ENCODE measurements at places on chromosomes 5 and 9. TPM values are rescaled to one million over a fixed set of nuclear protein-coding genes. Genes with fewer than 3 reads are reported as not detected.

Gene PCDHB8
- 20.8 TPM for total RNA-seq

Gene SNX18
- 120 TPM for total RNA-seq

Gene MARCOL
- not detected for total RNA-seq

Gene SHOC1
- not detected for total RNA-seq

Gene PNPLA7
- total RNA-seq = 1.1 TPM

Gene GPR150
- total RNA-seq = 0.57 TPM

Gene FNIP1
- total RNA-seq = 13.6 TPM

GRCh38 chr5:150271923-150272322 lies 17.6 kb downstream of the CAMK2A start:
- no peak for DNase-seq

- no peak for DNase-seq
Observed at GRCh38 chr5:153979028-153979783, 59.5 kb downstream of the FAM114A2 start.

DNA sequence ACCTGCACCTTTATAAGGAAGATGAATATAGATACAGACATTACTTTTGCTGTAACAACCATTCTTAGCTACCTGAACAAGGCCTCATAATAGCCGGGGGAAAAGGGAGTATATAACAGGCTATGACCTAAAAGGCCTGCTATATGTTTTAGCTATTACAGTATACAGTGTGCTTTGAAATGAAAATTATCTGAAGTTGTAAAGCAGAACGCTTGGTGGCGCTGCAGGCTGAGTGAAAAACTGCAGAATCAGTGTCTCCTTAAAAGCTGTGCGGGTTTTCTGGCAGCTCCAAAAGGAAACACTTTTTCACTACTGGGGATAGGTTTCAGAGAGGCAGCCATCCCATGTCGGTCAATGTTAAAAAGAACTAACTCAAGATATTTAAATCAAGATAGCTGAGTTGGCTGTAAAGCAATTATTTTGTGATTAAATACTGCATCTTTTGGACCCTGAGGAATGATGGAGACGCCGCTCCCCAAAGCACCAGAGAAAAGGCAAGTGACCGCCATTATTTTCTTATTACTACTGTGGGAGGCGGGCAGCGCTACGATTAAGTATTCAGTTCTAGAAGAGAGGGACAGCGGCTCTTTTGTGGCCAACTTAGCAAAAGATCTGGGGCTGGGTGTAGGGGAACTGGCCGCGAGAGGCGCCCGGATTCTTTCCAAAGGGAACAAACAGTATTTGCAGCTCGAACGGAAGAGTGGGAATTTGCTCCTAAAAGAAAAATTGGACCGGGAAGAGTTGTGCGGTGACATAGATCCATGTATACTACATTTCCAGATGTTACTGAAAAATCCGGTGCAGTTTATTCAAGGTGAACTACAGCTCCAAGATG lies 5.9 kb downstream of the PCDHB6 start:
- peak; percentile 7 for DNase-seq

DNA sequence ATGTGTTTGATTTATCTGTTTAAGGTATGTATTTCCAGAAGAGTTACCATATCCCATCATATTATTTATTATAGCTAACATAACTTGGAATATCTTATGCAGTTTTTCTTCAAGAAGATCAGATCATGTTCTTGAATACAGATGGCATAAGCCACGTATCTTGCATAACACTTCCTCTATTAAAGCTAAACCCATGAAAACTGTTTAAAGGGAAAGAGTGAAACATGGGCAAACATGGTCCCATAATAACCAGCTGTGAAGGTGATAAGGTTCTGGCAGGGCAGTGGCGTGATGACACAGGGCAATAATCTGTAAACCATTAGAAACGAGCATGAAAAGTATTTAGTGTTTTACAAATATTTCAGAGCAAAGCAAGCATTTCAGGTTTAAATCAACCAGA lies 34.2 kb downstream of the EFNA5 start:
- no peak for DNase-seq

GRCh38 chr9:123447934-123448646 lies 92.1 kb downstream of the CRB2 start:
- no peak for DNase-seq

- DNase-seq = no peak
Observed at GRCh38 chr9:121071370-121071755, 3.4 kb upstream of the CNTRL start.

- no peak for DNase-seq
Observed at GRCh38 chr5:122229551-122229950, 82.5 kb upstream of the SNCAIP start.

- no peak for DNase-seq
Observed at GRCh38 chr5:36606036-36606427, 374 bp upstream of the SLC1A3 start.

- DNase-seq = peak; percentile 19
Observed at GRCh38 chr5:36734422-36734821, 128.0 kb downstream of the SLC1A3 start.

GRCh38 chr9:13845460-13845859 lies 468.5 kb downstream of the NFIB start:
- no peak for DNase-seq

DNA sequence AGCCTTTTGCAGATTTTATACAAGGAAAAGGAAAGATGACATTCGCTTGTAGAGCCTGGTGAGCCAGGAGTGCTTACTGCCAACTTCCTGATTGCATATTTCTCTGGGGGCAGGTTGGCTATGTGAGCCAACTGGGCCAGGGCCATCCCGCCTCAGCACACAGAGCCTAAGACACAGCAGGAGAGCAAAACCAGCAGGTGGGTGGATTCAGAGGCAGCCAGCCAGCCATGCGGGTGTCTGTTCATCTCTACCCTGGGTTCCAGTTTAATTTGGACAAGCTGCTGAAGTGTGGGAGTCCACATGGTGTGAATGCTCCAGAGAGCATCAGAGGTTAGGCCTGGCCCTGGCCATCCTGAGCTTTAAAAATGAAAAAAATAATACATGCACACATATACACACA lies 291.4 kb downstream of the ARHGEF28 start:
- no peak for DNase-seq

DNA sequence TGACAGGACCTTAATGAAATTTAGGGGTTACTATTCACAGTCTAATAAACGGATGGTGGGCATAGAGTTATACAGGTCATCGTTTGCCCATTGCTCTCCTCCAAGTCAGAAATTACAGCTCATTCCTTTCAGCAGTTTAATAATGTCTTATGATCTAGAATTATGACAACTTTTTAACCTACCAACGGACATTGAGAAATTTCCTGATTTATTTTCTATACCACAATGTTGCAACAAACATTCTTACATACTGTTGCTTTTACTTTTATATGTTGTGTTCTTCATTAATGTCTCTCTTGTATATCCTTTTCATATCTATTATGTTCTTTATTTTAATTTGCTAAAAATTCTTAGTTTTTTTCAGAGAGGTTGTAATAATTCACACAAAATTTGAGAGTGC lies 152.8 kb upstream of the PRLR start:
- no peak for DNase-seq

GRCh38 chr5:119354537-119355243 lies 1.1 kb upstream of the TNFAIP8 start:
- DNase-seq = no peak

DNA sequence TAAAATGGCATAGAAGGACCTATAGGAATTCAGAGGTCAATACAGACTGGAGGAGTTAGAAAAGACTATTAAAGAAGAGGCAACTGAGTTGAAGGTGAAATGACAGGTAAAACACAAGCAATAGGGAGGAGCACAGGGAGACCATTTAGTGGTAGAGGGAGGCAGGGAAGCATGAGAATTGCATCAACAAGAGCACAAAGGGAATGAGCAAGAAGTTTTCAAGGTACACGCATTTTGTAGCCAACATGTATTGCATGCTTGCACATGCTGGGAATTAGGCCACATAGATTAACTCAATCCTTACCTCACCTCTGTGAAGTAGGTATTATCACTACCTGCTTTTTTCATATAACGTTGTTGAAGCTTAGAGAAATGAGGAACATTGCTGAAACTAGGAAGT lies 42.3 kb downstream of the PLPP1 start:
- no peak for DNase-seq

DNA sequence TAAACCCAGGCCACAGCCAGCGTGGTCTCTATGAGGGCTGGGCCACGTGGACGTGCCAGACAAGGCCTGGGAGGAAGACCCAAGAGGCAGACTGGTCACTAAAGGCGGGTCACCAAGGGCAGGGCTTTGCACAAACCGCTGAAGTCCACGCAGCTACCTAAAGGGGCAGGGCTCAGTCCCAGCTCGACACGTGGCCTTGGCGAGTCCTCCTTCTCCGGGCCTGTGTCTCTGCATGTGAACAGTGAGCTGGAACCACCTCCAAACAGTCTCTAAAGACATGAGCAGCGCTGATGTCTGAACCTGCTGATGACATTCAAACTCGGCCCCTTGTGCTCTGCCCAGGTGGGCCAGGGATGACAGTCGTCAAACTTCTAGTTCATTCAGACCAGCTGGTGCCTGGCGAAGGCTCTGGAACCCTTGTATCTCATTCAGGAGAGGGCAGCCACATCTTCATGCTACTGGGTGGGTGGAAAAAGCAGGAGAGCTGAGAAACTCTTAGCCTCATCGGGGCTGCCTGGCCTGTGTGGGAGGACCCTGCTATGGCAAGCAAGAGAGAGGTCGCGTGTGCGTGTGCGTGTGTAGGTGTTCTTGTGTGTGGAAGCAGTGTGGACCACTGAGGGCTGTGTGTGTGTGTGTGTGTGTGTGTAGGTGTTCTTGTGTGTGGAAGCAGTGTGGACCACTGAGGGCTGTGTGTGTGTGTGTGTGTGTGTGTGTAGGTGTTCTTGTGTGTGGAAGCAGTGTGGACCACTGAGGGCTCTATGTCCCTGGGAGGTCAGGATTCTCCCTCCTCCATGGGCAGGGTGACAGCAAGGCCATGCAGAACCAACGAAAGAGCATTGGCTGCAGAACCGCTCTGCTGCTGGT lies 14.1 kb upstream of the SLC25A51 start:
- no peak for DNase-seq

All from cardiac muscle cell (in vitro differentiated cells and primary cell).